Diencephalon (tissue), 1 donor: ENCODE measurements at places on chromosomes 1 and 21. TPM values are rescaled to one million over a fixed set of nuclear protein-coding genes. Genes with fewer than 3 reads are reported as not detected.

ZMPSTE24 gene
- 51.4 TPM for total RNA-seq

CELA2A gene
- total RNA-seq: not detected

TRIM46 gene
- total RNA-seq: 21.2 TPM

SAMD11 gene
- total RNA-seq: 4.4 TPM

RPL5 gene
- total RNA-seq: 1,097 TPM

PARS2 gene
- 4.2 TPM for total RNA-seq

DAB1 gene
- total RNA-seq: 12.5 TPM

GUK1 gene
- total RNA-seq: 160 TPM

RGS16 gene
- 13.6 TPM for total RNA-seq

TFAP2E gene
- 0.69 TPM for total RNA-seq

SHE gene
- total RNA-seq: 2.5 TPM

PGBD5 gene
- total RNA-seq: 12.2 TPM

FCRL2 gene
- total RNA-seq: not detected

ESRRG gene
- 41.3 TPM for total RNA-seq

GREM2 gene
- 5.3 TPM for total RNA-seq

SPAG17 gene
- total RNA-seq: 8.8 TPM

POTED gene
- not detected for total RNA-seq

TMED5 gene
- total RNA-seq: 50.1 TPM

PRAMEF7 gene
- total RNA-seq: not detected

CD1D gene
- 0.23 TPM for total RNA-seq

IGSF3 gene
- total RNA-seq: 98.0 TPM

CFAP141 gene
- not detected for total RNA-seq

PEX14 gene
- 9.7 TPM for total RNA-seq

TP73 gene
- 0.92 TPM for total RNA-seq

USF1 gene
- 93.4 TPM for total RNA-seq

TAS1R1 gene
- not detected for total RNA-seq
